ENCODE measurements at places on chromosomes 1 and 21.
A peak's percentile ranks its signal among the peaks of the same experiment; 100 is the strongest.

DNA sequence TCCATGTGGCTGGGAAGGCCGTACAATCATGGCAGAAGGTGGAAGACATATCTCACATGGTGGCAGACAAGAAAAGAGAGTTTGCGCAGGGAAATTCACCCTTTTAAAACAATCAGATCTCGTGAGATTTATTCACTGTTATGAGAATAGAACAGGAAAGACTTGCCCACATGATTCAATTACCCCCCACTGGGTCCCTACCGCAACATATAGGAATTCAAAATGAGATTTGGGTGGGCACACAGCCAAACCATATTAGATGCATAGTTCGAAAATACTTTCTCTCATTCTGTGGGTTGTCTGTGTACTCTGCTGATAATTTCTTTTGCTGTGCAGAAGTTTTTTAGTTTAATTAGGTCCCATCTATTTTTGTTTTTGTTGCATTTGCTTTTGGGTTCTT lies 990.3 kb downstream of the PLA2G4A start:
- no peak for DNase-seq

DNA sequence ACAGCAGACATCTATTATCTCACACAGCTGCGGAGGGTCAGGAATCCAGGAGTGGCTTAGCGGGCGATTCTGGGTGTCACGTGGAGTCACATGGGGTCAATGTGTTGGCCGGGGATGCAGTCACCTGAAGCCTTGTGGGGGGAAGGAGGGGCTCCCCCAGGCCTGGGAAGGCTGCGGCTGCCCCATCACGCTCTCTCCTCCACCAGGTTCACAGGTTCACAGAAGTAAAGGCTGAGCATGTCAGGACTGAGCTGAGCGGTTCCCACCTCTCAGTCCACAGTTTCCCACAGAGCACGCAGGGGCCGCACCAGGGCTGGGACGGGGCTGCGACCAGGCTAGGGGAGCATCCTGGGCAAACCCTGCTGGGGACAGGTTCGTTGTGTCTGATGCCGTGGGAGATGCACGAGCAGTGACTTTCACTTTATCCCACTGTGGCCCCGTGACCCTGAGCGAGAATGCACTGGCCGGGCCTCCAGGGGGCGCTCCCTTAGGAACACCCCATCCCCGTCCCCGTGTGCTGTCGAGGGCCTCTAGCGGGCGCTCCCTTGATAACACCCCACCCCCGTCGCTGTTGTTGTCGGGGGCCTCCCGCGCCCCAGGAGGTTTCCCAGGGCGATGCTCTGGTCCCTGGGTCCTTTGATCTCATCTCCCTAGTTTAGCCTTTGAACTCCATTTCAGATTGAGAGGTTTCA lies 73.2 kb upstream of the TRAPPC10 start:
- DNase-seq, result peak; percentile 53

GRCh38 chr1:11802616-11802972 lies 3.2 kb downstream of the MTHFR start:
- DNase-seq, result no peak

- no peak for DNase-seq
Observed at GRCh38 chr1:2419416-2419815, 7.1 kb upstream of the PEX10 start.

DNA sequence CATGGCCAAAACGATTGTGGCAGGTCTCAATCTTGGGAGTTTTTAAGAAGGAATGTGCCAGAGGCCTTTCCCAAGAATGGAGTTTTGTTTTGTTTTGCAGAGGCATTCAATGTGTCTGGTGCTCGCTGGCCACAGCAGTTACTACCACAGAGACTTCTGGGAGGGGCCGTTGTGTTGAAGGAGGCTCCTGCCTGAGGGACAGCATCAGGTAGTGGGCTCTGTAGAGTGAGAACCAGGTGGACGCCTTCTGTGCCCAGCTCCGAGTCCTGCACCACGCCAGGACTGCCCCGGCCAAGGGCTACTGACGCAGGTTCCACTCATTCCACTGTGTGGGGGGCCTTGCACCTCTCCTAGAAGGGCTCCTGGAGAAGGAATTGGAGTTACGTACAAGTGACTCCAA lies 44.9 kb upstream of the RBM15 start:
- DNase-seq, result no peak

GRCh38 chr1:110631836-110632620 lies 25.9 kb upstream of the KCNA2 start:
- DNase-seq, result no peak

DNA sequence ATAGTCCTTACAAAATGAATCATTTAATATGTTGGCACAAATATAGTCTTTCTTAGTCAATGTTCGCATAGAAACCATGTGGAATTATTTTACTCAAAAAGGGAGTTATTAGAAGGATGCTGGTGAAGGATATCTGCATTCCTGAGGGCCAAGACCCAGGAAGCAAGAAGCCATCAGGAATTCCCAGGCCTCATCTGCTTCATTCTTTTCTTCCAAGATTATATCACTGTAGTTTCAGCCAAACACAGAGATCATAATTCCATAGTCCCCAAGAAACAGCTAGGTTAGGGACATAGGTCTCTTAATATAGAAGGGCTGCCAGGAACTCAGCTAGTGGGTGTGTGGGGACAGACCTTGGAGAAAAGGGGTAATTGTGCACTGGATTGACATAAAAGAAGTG lies 28.6 kb upstream of the DISC1 start:
- DNase-seq, result no peak

GRCh38 chr1:89271341-89272015 lies 1.2 kb downstream of the GBP5 start:
- DNase-seq, result no peak

DNA sequence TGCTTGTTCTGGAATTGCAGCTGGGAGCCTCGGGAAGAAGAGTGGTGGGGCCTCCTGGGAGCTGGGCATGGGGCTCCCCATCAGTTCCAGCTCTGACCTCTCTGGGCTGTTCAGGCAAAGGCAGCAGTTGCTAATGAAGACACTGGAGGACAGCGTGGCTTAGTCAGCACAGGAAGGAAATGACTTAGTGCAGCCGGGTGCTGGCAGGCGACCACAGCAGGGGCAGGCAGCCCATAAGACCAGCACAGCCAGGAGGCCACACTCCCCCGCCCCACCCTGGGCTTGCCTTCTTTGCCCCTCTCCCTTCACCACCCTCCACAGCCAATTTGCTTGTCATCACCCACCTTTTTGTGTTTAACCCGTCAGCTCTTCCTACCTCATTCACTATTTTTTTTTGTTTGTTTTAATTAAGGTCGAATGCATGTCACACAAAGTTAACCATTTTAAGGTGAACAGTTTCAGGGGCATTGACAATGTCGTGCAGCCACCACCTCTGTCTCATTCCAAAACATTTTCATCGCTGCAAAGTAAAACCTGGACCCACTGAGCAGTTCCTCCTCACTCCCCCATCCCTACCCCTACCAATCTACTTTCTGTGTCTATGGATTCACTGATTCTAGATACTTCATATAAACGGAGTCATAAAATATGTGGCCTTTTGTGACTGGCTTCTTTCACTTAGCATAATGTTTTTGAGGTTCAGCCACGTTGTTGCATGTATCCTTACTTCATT lies 10.9 kb downstream of the OLIG2 start:
- no peak for DNase-seq

DNA sequence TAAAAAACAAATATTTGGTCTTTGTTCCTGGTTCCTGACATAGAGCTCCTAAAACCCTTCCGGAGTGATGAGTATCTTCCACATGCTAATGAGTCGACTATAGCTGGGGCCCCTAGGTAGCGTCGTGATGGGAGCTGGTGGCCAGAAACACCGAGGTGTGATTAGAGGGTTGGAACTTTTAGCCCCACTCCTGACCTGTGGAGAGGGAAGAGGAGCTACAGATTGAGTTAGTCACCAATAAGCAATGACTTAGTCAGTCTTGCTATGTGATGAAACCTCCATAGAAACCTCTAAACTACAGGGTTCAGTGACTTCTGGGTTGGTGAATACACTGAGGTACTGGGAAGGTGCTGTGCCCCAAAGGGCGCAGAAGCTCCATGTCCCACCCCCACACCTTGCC lies 30.1 kb upstream of the PLD5 start:
- no peak for DNase-seq

DNA sequence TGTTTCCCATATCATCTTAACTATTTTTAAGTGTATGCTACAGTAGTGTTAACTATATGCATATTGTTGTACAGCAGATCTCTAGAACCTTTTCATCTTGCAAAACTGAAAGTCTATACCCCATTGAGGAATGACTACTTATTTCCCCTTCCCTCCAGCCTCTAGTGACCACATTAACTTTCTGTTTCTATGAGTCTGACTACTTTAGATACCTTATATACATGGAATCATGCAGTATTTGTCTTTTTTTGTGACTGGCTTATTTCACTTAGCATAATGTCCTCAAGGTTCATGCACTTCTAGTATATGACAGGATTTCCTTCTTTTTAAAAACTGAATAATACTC lies 96.5 kb upstream of the BTG3 start:
- no peak for DNase-seq

- DNase-seq, result no peak
Observed at GRCh38 chr1:212106286-212106792, 70.8 kb downstream of the DTL start.

DNA sequence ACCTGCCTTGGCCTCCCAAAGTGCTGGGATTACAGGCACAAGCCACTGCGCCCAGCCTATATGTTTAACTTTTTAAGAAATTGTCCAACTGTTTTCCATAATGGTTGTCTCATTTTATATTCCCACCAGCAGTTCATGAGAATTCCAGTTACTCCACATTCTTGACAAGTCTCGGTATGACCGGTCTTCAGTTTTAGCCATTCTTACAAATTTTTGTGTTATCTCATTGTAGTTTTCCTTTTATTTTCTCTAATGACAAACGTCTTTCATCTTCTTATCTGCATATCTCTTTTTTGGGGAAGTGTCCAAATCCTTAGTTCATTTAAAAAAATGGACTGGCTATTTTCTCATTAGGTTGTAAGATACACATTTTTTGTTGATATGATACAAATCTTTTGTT lies 132.5 kb downstream of the HS2ST1 start:
- DNase-seq, result no peak

- no peak for DNase-seq
Observed at GRCh38 chr1:109425391-109426280, 612 bp downstream of the PSMA5 start.

DNA sequence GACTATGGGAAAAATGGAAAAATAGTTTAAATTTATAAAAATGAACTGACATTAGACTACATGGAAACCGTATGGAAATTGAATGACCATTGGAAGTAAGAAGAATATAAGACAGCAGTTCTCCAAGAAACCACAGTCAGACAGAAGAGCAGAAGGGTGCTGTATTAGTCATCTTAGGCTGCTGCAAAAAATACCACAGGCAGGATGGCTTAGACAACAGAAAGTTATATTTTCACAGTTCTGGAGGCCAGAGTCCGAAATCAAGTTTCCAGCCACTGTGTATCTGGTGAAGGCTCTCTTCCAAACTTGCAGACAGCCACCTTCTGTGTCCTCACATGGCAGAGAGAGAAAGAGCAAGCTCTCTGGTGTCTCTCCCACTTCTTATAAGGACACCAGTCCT lies 175.2 kb downstream of the DSCAM start:
- DNase-seq, result no peak
